ENCODE measurements at places on chromosomes 12 and 14.

DNA sequence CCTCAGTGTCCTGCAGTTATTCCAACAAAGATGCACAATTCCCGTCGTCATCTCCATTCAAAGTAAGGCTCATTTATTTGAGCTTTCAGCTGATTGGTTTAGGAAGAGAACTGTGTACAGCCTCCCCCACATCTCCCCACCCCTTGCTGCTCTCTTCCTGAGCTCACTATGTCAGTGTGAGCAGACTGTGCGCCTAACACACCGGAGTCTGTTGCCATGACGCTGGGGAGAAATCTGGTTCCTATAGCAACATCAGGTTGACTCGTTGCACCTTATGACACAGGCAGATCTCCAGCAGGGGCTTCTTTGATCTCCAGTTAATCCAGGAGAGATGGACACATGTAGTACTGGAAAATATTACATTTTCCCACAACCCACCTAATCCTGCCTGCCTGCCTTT, 319.4 kb downstream of the CACNA1C start:
- DNase-seq = peak; percentile 60

- DNase-seq = no peak
Measured at GRCh38 chr14:68774771-68775613, 17.9 kb downstream of the ZFP36L1 start.

- DNase-seq = no peak
Measured at GRCh38 chr14:76313852-76314251, 62.1 kb upstream of the ESRRB start.

DNA sequence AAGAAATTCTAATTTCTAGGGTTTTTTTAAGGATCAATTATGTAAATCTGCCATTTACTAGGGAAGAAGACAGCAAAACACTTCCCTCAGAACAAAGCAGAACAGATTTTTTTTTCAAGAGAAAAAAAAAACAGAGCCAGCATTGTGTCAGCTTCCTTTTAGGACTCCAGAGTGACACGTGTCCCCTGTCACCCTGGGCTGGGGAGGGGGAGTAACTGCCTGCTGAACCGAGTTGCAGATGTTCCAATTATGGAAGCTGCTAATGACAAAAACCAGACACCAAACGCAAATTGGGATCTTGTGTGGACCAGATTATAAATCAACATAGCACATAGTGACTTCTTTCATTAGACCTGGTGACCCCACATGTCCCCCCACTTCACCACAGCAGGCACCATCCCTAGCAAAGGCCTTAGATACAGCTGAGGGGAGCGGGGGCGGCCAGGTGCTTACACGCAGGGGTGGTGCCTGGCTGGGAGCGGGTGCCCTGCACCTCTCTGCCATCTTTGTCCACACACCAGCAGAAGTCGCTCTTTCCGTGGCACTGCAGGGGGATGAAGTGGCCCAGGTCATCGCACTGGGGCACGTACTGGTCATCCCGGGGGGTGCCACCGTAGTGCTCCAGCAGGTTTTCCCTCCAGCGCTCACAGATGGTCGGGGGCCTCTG, 25.4 kb downstream of the RTRAF start:
- DNase-seq = no peak

- DNase-seq = no peak
Measured at GRCh38 chr14:21589317-21589716, 9.4 kb upstream of the OR10G3 start.

DNA sequence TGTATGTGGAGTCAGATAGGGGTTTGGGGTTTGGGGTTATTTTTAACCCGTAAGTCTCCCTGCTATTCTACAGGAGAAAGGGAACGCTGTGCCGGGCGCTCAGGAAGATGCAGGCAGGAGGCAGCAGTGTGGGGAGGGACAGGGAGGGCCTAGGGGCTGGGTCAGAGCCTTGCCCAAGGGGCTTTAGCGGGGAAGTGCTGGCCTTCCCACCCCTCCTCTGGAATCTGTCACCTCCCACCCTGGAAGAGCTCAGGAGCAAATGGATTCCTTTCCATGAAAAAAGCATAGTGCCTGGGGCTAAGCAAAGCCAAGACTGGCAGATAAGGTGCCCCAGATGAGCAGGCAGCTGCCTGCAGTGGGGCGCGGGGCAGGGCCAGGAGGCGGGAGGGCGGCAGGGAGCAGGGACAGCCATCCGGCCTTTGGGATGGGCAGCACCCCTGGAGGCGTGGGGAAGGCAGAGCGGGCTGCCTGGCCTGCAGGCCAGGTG, 7.3 kb upstream of the INF2 start:
- DNase-seq = no peak

DNA sequence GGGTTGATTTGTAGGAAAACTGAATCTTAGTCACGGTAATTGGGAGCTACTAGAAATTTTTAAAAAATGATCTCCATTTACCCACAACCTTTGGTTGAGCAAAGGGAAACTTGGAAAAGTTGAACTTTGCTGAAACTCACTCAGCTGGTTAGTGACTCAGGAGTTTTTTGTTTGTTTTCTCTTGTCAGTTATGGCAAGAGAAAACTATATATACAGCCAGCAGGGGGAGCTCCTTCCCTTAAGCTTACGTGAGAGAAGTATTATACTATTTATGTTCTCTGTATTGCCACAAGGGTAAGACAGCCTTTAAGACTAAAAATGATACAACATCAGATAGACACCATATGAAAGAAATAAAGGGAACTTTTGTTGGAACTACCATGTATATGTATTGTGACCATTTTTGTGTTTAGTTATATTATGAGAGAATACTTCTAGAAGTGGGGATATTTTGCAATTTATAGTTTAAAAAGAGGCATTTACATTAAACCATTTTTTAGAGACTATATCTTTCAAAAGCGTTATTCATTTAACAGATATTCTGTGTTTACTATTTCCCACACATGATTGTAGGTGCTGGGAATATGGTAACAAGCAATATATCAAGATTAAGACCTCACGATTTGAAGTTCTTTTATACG, 28.1 kb upstream of the TBC1D30 start:
- peak; percentile 57 for DNase-seq

DNA sequence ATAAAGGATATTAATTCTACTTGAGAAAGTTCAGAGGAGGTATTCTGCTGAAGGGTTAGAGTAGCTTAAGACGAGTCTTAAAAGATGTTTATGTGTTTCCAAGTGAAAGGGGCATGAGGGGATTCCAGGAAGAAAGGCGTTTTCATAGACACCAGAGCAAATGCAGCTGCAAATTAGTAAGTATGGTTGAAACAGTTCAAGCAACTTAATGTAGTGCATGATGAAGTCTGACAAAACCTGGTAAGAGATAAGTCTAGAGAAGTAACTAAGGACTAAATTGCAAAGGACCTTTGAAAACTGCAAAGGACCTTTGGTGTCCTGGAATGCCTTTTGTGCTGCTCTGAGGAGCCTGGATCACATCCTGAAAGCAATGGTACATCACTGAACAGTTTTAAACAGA, 11.5 kb downstream of the LUM start:
- no peak for DNase-seq

GRCh38 chr14:57970594-57970993, 104.7 kb upstream of the SLC35F4 start:
- DNase-seq = no peak

- no peak for DNase-seq
Measured at GRCh38 chr14:96681829-96682228, 115.4 kb upstream of the VRK1 start.

- no peak for DNase-seq
Measured at GRCh38 chr12:44628180-44628579, 247.9 kb downstream of the NELL2 start.

DNA sequence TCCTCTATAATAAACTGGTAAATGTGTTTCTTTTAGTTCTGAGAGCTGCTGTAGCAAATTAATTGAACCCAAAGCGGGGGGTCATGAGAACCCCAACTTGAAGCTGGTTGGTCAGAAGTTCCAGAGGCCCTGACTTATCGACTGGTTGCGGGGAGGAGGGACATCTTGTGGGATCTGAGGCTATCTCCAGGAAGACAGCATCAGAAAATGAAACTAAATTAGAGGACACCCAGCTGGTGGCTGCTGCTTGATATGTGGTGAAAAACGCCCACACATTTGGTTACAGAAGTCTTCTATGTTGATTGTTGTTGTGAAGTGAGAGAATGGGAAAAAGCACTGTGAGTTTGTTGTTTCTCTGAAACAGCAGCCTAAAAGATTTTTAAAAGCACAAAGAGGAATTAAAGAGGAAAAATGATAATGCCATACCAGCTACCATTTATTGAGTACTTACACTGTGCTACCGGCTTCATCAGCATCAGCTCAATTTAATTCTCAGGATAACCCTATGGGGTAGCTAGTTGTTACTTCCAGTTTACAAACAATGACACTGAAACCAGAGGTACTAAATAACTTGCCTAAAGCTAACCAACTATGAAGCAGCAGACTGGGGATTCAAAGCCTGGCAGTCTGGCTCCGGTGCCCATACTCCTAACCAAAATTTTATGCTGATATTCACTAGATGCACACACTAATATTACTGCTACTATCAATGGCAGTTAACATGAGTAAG, 24.3 kb downstream of the DDX24 start:
- no peak for DNase-seq

- no peak for DNase-seq
Measured at GRCh38 chr12:54189198-54189539, 384 bp upstream of the SMUG1 start.

- DNase-seq = no peak
Measured at GRCh38 chr12:103858953-103859601, 18.0 kb upstream of the NT5DC3 start.

DNA sequence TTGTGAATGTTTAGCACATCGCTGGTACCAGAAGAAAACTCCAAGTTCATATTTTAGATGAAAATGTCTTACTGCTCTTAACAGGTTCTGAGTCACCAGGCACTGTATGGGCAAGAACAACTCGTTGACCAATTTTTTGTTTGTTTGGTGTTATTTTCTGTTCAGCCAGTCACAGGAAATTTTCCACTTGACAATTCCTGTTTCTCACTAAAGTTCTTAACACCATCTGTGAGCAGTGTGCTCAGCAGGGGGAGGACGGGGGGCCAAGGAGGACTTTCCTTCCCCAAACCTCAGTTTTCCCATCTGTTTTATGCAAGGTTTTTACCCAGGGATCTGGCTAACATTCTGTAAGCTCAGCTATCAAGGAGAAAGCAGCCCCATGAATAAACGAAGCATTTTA, 3.0 kb downstream of the NUAK1 start:
- DNase-seq = peak; percentile 28

GRCh38 chr12:122282061-122282460, 15.8 kb upstream of the VPS33A start:
- DNase-seq = no peak

GRCh38 chr12:49582850-49583249, 14.9 kb upstream of the MCRS1 start:
- no peak for DNase-seq

- no peak for DNase-seq
Measured at GRCh38 chr12:98351089-98351488, 164.3 kb upstream of the TMPO start.

- DNase-seq = no peak
Measured at GRCh38 chr12:104546575-104546974, 89.8 kb downstream of the CHST11 start.

GRCh38 chr12:108547686-108548085, 13.3 kb downstream of the SART3 start:
- no peak for DNase-seq

- no peak for DNase-seq
Measured at GRCh38 chr12:92529944-92530343, 172.8 kb upstream of the PLEKHG7 start.

DNA sequence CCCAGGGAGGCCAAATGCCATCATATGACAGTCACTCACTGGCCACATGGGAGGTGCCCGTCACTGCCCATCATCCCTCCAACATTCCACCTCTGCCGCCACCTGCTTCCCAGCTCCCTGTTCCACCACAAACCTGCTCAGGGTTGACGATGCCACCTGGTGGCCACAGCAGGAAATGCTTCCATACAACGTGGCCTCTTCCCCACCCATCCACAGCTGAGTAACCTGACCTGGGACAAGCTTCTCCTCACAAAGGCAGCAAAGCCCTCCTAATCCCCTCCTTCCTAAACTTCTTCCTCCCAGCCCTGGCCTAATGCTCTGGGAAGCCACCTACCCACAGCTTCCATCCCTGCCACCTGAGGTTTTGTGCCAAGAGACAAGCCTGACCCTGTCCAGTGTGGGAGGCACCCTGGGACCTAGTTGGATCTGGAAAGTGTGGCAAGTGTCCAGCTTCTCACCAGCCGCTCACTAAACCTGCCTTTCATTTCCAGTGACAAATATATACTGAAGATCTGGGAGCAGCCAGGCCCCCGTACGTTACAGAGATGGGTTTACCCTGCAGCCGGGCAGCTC, 4.3 kb downstream of the DEGS2 start:
- DNase-seq = peak; percentile 60

DNA sequence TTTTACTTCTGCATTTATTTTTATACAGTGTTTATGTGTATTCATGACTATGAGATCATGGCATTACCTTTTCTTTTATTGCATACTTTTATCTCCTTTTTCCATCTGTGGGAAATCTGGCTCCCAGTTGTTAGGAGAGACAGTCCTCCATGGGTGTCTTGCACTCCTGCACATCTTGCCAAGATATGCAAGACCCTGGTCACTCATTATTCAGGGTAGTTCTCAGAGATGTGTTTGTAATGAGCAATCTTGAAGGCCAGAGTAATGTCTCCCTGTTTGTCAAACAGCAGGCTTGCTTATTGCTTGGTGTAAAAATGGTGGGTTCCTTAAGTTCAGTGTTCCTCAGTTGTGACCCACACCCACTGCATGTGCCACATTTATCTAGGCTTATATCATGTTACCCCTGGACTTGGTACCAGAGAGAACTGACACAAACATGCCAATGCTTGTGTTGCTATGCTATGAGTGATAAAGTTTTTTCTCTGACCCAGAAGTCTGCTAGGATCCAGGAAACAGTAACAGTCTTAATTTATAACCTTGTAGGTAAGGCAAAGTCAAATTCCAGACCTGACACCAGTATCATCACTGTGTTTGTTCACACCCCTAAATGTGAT, 36.8 kb downstream of the PPHLN1 start:
- DNase-seq = no peak

GRCh38 chr14:88790501-88791251, 2.1 kb downstream of the EML5 start:
- DNase-seq = peak; percentile 10

DNA sequence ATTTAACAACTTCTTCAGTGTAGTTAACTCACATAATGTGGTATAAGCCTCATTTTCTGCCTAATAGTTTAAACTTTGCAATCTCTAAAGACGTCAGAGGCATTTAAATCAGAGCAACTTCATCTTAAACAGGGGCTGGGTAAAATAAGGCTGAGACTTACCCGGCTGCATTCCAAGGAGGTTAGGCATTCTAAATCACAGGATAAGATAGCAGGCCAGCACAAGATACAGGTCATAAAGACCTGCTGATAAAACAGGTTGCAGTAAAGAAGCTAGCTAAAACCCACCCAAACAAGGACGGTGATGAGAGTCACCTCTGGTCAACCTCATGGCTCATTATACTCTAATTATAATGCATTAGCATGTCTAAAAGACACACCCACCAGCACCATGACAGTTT, 115.6 kb upstream of the PKP2 start:
- DNase-seq = no peak

DNA sequence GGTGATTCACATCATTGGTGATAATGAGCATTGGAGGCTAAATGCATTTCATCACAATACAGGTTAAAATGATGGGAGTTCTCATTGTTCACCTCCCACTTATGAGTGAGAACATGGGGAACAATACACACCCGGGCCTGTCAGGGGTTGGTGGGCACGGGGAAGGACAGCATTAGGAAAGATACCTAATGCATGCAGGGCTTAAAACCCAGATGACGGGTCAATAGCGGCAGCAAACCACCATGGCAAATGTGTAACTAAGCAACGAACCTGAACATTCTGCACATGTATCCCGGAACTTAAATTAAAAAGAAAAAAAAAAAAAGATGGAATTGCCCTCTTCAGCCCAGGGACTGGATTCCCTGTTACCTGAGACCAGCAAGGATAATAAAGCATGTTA, 2.3 kb upstream of the LUM start:
- DNase-seq = no peak

GRCh38 chr14:74409441-74409840, 16.6 kb downstream of the SYNDIG1L start:
- no peak for DNase-seq

Measured in cerebellum (tissue), 4 donors.